NCI-H460 (cell line): ENCODE measurements at places on chromosomes 5 and 9. TPM values are rescaled to one million over a fixed set of nuclear protein-coding genes. Genes with fewer than 3 reads are reported as not detected.

DNA sequence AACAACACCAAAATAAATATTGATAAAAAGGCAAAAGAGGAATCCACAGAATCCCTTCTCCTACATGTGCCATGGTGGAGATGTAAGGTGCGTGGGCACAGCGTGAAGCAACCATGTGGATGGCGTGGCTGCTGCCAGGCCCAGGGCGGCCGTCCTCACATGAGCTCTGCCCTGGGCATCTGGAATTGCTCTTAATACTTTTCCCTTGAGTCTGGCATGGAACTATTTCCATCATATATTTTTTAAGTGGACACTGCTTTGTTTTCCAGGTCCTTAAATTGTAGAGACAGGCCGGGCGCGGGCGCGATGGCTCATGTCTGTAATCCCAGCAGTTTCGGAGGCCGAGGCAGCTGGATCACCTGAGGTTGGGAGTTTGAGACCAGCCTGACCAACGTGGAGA lies 349.3 kb downstream of the IRX1 start:
- no peak for DNase-seq

- DNase-seq: no peak
These were observed 709.3 kb upstream of the RGMB start for GRCh38 chr5:98064118-98064685.

The SHC3 gene
- 2.0 and 2.4 TPM in 2 replicates for total RNA-seq

- no peak for DNase-seq
These were observed 83.0 kb downstream of the DAB2IP start for GRCh38 chr9:121734465-121734864.

DNA sequence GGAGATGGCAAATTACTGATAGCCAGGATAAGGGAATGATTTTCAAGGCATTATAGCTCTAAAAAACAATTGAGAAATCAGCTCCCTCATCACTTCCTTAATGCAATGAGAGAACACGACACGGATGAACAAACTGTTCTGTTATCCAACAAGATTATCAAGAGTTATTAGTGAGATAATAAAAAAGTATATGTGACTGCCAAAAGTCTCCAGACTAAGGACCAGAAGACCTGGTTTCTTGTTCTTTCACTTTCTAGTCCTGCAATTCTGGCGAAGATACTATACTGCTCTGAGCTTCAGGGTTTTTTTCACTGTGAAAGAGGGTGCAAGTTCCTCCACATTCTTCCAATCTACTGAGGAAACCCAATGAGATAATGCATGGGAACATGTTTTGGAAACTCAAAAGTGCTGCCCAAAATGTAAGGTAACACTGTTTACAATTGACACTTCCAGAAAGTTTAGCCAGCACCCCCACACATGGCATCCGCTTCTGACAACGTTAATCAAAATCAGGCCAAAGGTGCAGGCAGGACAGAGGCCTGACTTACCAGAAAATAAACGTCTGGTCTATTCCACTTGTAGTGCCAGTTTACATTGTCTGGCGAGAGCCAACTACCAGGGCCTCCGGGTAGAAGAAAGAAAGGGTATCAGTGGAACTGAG lies 254.2 kb downstream of the DOCK8 start:
- DNase-seq: no peak

GRCh38 chr9:124598048-124598447 lies 90.8 kb upstream of the NR5A1 start:
- no peak for DNase-seq
